Daoy (cell line): ENCODE measurements at places on chromosomes 1 and 21. TPM values are rescaled to one million over a fixed set of nuclear protein-coding genes. Genes with fewer than 3 reads are reported as not detected.

The CFH gene
- total RNA-seq, result 3.8 and 4.4 TPM in 2 replicates

The EPHA10 gene
- not detected in 2 replicates for total RNA-seq

The SLC2A5 gene
- not detected in 2 replicates for total RNA-seq

DNA sequence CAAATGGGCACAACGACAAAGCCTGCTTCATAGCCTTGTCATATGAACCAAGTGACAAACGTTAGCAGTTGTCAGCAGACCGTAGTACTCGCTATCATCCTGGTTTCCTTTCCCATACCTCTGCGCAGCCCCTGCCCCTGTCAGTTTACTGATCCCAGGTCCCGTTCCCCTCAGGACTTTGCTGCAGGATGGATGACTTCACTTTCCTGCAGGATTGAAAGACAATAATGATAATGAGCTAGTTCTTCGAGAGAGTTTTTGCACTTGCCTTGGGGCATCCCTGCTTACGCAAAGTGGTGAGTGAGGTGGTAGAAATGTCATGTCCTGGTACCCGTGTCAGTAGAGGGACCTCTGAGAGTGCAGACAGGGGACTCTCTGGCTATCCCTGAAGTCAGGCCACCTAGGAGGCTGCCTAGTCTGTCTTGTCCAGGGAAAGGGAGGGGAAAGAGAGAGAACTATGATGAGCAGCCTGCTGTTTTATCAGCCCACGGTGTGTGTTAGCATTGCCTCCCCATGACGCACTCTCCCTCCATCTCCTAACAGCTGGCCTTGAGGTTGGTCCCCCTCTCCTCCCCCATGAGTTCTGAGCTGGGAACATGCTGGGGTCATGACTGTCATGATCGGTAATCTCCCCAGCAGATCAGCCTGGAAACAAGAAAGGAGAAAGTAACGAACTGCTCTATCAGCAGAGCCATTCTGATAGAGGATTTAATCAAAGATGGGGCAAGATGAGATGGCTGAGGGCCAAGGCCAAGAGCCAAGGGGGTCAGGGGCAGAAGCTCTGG is 53.7 kb downstream of the ELK4 start:
- DNase-seq, result peak; percentile 33

DNA sequence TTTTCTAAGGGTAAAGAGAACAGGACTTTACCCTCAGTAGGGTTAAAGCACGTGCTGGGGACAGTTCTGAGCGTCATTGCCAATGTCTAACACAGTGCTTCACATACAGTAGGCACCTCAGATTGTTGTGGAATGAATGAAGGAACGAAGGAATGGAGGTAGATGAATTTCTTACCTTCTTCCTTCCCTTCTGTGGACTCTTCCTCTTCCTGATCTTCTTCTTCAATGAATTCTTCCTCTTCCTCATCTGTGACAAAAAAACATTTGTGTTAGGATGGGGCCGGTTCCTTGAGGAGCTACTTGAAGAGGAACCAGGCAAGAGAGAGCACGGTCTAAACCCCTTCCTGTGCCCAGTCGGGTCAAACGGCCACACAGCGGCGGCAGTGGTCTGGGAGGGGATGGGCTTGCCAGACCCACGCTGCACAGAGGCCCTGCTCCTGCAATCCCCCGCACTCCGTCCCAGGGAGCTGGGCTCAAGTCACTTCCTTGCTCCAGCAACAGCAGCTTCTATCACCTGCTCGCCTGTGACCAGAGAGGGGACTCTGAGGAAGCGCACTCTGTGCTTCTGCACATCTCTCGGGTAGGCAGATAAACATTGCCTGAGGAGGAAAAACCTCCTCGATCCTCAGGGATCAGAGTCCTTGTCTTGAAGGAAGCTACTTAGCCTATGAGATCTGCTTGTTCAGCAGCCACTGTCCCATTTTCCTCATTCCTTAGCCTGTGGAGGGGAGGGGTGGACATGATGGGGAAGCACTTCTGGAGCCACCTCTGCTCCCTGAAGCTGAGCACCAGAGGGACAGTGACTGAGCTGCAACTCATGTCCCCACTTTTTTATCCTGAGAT is 8.0 kb upstream of the SLC30A2 start:
- DNase-seq, result no peak
